Daoy (cell line): ENCODE measurements at places on chromosomes 16 and 17.
A peak's percentile ranks its signal among the peaks of the same experiment; 100 is the strongest.

- DNase-seq, result no peak
These were observed 113.9 kb downstream of the BANP start for GRCh38 chr16:88064889-88065746.

GRCh38 chr17:74355065-74355464, 6.6 kb downstream of the BTBD17 start:
- DNase-seq, result no peak

DNA sequence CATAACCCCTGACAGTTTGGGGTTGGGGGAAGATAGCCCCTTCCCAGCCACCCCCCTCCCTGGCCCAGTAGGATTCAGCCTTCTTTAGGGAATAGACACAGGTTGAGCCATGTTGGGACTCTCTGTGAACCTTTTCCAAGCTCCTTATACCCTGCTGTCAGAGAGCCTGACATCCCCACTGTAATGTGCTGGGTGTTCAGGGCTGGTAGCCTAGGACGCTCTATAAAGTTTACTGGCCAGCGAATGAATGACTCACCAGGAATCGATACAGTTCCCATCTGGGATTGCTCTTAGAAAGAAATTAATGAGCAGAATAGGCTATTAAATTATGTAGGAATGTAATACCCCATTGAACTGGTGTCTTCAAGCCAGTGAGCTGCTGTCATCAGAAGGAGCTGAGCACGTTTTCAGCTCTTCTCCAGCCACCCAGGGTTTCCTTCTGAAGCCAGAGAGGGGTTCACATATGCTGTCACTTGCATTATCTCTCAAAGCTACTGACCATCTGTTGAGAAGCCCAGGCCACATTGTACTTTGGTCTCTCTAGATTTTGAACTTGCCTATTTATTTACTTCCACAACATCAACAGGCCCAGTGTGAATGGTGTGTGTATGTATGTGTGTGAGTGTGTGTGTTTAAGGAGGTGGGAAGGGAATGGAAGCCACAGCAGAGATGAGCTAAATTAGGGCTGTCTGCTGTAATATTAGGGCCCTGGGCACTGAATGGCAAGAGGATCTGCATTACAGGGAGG, 64.9 kb downstream of the SPACA3 start:
- no peak for DNase-seq

- DNase-seq, result no peak
These were observed 5.2 kb downstream of the C16orf78 start for GRCh38 chr16:49378816-49379215.

DNA sequence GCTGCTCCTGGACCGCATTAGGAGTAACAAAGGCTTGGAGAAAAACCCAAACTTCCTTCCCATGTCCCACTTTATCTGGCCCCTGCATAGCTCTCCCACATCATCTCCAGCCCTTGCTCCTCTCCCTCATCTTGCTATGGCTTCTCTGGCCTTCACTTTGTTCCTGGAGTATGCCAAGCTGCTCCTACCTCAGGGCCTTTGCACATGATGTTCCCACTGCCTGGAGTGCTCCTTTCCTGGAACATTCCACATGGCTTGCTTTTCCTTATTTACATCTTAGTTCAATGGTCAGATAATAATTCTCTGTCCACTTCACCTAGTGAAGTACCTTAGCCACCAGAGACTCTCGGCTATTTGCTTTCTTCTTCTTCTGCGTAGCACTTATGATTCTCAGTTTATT, 4.3 kb upstream of the KSR1 start:
- no peak for DNase-seq

DNA sequence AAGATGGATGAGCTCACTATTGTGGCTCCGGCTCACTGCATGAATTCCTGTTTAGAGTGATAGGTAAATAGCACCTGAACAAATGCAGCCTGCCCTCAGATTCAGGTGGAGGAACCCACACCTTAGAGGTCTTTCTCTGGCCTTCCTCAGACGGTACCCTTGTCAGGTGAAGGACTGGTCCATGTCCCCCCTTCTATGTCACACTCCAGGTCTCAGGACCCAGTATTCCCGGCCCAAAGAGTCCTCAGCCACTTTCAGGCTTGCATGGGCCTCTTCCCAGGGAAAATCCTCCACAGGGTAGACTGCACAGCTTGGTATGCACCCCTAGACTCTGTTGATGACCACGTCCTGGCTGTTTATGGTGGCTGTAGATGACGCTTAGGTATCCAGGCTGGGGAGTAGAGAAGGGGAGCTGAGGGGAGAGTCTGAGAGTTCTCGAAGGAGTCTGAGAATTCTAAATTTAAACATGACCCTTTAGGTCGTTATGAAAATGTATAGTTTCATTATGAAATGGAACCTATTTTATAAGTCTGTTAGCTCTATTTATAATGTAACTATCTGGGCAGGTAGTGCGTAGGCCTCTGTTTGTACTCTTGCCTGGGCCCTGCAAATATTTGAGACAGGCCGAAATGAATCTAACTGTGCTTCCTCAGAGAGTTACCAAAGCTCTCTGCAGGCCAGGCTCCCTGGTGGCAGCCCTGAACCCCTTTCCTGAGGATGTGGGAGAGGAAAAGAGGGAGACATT, 32.5 kb upstream of the CCR7 start:
- no peak for DNase-seq

DNA sequence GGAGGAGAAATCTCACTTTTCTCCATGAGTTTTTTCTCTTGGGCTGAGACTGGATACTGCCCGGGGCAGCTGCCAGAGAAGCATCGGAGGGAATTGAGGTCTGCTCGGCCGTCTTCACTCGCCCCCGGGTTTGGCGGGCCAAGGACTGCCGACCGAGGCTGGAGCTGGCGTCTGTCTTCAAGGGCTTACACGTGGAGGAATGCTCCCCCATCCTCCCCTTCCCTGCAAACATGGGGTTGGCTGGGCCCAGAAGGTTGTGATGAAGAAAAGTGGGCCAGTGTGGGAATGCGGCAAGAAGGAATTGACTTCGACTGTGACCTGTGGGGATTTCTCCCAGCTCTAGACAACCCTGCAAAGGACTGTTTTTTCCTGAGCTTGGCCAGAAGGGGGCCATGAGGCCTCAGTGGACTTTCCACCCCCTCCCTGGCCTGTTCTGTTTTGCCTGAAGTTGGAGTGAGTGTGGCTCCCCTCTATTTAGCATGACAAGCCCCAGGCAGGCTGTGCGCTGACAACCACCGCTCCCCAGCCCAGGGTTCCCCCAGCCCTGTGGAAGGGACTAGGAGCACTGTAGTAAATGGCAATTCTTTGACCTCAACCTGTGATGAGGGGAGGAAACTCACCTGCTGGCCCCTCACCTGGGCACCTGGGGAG, 19.1 kb downstream of the NGFR start:
- DNase-seq, result no peak

DNA sequence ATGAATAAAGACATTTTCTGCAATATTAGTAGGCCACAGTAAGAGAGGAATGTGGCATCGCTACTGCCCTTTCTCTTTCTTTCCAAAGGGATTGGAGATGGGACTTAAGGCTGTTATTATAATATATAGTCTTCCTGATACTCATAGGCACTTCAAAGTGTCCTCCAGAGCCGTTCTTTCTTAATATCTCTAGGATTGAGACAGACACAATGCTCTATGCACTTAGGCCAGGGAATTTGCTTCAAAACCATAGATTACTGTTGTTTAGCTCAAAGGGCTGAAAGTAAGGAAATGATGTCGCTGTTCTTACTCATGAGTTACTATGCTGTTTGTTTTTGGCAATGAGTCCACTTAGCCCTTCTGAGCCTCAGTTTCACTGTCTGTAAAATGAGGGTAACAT, 590.5 kb downstream of the CDH11 start:
- no peak for DNase-seq

DNA sequence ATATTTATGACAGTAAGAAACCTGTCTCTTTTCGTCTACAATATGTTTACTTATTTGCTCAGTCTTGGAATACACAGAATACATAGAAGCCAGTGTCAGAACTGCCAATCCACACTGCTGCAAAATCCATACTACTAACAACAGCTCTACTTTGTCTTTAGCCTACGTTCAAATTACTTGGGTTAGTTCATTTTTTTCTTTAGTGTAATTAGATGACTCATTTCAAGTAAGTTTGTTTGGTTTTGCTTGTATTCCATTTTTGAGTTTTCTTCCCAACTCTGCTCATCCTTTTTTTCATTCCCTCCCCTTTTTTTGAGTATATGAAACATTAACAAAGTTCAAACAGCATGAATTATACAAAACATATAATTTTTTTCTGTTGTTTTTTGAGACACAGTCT, 16.9 kb downstream of the CMC2 start:
- no peak for DNase-seq

DNA sequence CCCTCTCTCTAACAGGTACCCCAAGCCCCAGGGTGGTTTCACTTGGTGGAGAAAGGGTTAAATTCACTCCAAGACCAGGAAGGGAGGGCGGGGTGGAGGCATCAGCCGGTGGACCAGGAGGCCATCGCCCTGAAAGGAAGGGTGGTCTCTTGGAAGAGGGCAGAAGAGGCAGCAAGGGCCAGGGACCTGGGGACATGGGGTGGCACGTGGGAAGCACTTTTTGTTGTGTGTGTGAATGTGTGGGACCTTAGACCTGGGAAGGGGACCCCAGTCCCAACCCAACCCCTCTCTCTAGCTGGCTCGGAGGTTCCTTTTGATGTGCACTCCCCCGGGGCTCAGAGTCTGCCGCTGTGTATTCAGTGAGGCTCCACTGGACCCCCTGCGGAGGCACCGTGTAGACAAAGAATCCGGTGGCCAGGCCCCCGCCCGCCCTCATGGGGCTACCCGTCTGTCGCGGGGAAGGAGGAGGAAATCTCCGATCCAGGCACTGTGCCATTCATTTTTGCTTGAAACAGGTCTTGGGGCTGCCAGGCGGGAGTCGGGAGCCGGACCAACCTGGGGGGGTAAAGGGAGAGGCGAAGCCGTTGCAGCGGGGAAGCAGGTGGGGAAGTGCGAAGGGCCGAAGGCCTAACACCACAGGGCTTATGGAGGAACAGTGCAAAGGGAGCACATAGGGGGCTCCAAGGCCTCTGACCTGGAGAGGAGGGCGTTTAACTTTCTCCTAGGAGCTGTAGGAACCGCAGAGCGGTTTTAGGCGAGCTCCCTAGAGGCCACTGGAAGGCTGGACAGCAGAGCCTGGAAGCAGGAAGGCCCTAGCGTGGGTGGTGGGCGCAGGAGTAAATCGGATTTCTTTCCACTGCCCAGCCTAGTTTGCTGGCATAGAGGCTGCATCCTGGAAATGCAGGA, 3.2 kb upstream of the WNT3 start:
- DNase-seq, result no peak

- no peak for DNase-seq
These were observed 410.8 kb downstream of the SNX29 start for GRCh38 chr16:12387311-12387710.

DNA sequence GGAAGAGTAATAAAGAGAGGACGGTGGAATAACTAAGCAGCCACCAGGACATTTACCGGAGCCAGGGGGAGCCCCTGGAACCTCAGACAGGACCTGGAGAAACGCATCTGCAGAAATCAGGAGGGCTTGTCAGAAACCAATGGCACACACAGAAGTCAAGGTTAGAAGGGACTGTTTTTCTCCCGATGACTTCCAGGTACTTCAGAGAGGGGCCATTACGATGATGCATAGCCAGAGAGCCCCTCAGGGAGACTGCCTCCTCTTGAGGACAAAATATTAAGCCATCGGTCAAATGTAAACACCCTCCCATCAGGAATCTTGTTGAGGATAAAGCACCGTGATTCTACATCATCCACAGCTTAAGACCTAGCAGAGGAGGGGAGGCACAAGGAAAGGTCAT, 333.6 kb upstream of the CDH5 start:
- no peak for DNase-seq

DNA sequence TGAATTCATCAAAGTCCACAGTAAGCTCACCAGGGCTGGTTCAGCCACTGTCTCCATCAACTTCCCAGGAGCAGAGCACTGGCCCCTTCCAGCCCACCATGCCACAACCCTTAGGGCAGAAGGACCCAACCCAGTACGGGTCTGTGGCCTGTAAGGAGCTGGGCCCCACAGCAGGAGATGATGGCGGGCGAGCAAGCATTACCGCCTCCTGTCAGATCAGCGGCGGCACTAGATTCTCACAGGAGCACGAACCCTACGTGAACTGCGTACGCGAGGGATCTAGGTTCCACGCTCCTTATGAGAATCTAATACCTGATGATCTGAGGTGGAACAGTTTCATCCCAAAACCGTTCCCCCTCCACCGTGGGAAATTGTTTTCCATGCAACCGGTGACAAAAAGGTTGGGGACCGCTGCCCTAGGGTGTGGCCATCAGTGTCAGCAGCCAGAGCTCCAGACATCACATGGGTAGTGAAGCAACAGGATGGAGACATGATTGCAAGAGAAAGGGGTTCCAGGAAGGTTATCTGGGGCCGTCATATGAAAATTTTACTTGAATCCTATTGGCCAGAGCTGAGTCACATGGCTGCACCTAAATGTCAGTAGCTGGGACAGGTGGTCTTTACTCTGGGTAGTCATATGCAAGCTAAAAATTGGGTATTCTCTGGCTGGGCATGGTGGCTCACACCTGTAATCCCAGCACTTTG, 12.4 kb upstream of the SLC25A19 start:
- DNase-seq, result no peak

DNA sequence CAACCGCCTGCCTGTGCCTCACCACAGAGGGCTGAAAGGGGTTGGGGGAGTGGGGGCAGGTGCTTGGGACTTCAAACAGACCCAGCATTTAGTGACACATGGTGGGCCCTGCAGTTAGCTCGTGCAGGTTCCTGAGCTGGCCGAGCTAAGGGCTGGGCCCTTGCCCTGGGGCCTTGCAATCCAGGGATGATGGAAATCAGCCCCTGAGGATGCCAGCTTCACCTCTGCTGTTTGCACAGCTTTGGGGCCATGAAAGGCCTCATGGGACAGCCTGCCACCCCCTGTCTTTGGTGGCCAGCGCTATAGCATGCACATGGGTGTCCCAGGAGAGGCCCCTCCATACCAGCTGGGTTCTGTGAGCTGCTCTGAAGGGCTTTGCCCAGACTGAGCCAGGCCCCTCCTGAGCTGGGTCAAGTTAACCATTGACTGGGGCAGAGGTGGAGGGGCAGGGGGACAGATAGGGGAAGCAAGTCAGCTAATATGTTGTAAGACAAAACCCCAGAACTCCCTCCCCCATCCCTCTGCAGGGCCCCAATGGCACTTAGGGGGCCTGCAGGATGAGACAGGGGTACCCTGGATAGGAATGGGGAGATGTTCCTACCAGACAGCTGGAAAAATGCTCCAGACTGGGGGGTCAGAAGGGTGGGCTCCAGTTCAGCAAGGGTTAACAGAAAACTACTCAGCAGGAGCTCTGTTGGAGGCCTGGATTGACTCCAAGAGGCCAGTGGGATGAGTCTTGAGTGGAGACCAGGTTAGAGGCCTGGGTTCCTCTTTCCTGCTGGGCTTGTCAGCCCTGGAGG, 692 bp downstream of the PRR15L start:
- DNase-seq, result no peak

GRCh38 chr17:68301438-68301959, 10.2 kb downstream of the ARSG start:
- DNase-seq, result no peak

- DNase-seq, result peak; percentile 7
These were observed 36.2 kb upstream of the TEKT3 start for GRCh38 chr17:15377616-15378015.

DNA sequence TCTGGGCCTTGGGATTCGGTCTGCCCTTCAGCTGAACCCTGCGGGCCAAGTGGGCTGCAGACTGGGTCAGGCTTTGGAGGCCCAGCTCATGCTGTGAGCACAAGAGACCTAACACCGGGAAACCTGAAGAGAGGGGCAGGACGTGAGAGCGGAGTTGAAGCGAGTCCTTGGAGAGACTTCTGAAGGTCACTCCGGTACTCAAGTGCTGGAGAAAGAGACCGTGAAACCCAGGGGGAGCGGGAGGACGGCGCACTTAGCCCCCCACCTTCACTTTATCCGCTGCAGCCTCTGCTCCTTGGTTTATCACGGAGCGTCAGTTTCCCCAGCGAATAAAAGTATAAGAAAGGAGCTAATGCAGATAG, 361 bp downstream of the UQCRC2 start:
- no peak for DNase-seq

- DNase-seq, result no peak
These were observed 26.8 kb upstream of the ZNF629 start for GRCh38 chr16:30813821-30814189.
